Sigmoid colon (tissue), 7 donors: ENCODE measurements at places on chromosomes 11 and 22. TPM values are rescaled to one million over a fixed set of nuclear protein-coding genes. Genes with fewer than 3 reads are reported as not detected.

HTR3B gene
- total RNA-seq = not detected

TSPAN4 gene
- 79.2 TPM for total RNA-seq

OLFML1 gene
- 10.3 TPM for total RNA-seq

GSTT2B gene
- 4.2 TPM for total RNA-seq

KCNQ1OT1 gene
- 3.6 TPM for total RNA-seq

DBX1 gene
- not detected for total RNA-seq

SULT4A1 gene
- 3.9 TPM for total RNA-seq

C11orf97 gene
- total RNA-seq = not detected

GRCh38 chr11:1883346-1884302, 8.1 kb downstream of the PRR33 start:
- H3K27me3 ChIP-seq = no peaks in the 10 kb centered on the region
- H3K36me3 ChIP-seq = no peaks in the 10 kb centered on the region
- H3K4me1 ChIP-seq = peaks cover 25% of the 10 kb centered on the region
- H3K4me3 ChIP-seq = no peak overlapping the region
- no peak for DNase-seq

- H3K36me3 ChIP-seq = no peaks in the 10 kb centered on the region
- no peak for DNase-seq
- peaks cover 15% of the 10 kb centered on the region for H3K4me1 ChIP-seq
- no peaks in the 10 kb centered on the region for H3K27me3 ChIP-seq
- no peak overlapping the region for H3K4me3 ChIP-seq
Measured at GRCh38 chr11:16862726-16863125, 124.3 kb downstream of the C11orf58 start.

GRCh38 chr11:8610532-8611116, 16.6 kb upstream of the STK33 start:
- H3K36me3 ChIP-seq = no peaks in the 10 kb centered on the region
- no peaks in the 10 kb centered on the region for H3K27me3 ChIP-seq

- H3K4me1 ChIP-seq = no peaks in the 10 kb centered on the region
- no peaks in the 10 kb centered on the region for H3K36me3 ChIP-seq
Measured at GRCh38 chr22:36541831-36542411, 13.0 kb upstream of the EIF3D start.

- H3K27me3 ChIP-seq = no peaks in the 10 kb centered on the region
- H3K4me1 ChIP-seq = no peaks in the 10 kb centered on the region
- no peak overlapping the region for H3K27ac ChIP-seq
Measured at GRCh38 chr11:93623179-93623578, 38.3 kb upstream of the CEP295 start.

DNA sequence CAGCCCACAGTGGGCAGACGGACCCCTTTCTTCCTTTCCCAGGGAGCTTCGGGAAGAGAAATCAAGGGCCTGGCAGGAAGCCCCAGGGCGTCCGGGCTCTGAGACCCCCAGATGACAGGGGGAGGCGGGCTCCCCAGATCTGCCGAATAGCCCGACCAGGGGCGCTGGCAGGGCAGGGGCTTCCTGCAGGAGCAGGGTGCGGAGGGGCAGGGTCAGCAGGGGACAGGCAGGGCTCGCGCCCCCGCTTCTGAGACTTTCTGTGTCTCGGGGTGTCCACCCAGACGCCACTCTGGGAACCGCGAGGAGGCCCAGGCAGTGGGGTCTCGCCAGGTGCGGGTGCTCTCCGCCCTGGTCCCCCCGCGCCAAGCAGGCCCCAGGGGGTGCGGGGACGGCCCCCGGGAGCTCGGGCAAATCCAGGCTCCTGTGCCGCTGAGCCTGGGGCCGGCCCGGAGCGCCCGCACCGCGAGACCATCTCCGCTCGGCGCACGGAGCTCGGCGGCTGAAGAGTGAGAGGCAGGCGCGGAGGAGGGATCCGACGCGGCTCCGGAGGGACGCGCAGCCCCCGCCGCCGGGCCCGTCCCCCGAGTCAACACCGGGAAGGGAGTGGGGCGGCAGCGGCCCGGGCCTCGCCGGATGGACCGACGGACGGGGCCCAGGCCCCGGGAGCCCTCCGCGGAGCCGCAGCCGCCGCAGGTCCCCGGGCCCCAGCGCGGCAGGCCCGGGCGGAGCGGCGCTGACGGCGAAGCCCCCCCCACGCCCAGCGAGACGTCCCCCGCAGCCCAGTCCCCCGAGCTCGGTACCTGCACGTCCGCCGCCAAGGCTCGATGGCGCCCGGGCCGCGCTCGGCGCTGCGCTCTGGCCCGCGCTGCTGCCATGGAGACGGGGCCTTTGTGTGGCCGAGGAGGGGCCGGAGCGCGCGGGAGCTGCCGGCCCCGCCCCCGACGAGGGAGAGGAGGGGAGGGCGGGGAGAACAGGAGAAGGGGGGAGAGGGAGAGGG, at the start of gene PLXNB2:
Gene PLXNB2 (minus strand): TSS at position 894 of the 997 bp plus-strand sequence. CDS start 17,062 bp downstream, outside the sequence.
- peak; percentile 93 for DNase-seq
- peak within 1 kb of the TSS; percentile 89 for H3K27ac ChIP-seq
- peak within 1 kb of the TSS; percentile 83 for H3K4me3 ChIP-seq
- H3K36me3 ChIP-seq = no peaks in the 10 kb centered on the region

DNA sequence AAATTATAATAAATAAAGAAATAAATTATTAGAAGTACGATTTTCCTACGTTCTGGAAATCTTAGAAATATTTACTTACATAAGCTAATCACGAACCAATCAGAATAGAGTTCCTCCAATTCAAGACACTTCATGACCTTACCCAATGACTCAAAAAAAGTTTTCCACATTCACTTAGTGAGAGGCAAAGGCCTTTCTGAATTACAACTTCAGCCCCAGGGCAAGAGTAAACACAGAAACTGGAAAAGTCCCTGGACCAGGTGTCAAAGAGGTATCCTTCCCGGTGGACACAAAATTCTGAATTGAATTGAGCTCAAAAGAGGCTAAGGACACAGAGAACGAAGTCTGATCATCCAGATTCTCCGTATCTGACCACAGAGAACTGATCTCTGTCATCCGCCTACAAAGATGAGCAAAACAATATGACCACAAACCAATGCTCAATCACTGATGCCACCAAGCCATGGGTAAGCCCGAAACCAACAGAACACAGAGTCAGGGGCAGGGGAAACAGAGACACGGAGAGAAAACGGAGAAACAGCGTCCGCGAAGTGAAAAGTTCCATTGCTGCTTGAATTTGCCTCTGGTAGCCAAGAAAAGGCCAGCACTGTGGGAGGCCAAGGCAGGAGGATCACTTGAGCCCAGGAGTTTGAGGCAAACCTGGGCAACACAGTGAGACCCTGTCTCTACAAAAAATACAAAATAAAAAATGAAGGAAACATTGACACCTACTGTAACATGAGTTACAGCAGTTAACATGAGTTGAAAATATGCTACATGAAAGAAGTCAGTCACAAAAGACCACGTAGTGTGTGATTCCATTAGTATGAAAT, 6.8 kb downstream of the BID start:
- no peak overlapping the region for H3K27ac ChIP-seq
- DNase-seq = no peak
- no peaks in the 10 kb centered on the region for H3K36me3 ChIP-seq
- H3K27me3 ChIP-seq = no peaks in the 10 kb centered on the region
- H3K4me3 ChIP-seq = no peak overlapping the region

DNA sequence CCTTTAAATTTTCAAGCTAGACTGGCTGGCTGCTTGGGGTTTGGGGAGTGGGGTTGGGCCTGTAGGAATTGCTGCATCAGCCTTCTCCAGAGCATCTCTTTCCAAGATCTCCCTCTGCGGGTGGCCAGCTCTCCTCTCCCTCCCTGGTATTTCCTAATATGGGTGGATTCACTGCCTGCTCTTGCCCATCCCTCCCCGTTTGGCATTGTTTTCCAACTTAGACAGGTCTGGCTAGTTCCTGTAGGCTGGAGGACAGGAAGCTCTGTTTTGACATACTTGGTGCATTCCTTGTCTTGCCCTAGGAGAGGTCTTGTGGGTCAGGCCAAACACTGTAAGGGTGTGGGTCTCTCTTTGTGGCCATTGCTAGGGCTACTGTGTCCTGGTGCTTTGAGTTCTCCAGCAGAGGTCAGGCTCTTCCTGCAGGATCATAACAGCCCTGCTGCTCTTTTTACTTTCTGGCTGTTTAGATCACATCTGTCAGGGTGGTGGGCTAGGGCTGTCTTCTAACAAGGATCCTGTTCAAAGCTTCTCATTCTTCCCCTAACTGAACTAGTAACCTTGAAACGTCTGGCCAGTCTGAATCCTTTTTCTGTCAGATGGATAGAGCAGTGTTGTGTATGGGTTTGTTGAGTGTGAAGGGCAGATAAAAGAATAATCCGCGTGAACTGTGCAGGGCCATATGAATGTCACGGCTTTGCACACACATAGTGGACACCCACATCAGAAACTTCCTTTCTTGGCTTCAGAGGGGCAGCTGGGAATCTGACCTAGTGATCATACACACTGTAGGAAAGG, 18.3 kb upstream of the MICALL1 start:
- H3K27me3 ChIP-seq = no peaks in the 10 kb centered on the region
- peaks cover 23% of the 10 kb centered on the region for H3K36me3 ChIP-seq
- H3K27ac ChIP-seq = peak overlapping the region; percentile 80
- H3K4me1 ChIP-seq = peaks cover 84% of the 10 kb centered on the region

DNA sequence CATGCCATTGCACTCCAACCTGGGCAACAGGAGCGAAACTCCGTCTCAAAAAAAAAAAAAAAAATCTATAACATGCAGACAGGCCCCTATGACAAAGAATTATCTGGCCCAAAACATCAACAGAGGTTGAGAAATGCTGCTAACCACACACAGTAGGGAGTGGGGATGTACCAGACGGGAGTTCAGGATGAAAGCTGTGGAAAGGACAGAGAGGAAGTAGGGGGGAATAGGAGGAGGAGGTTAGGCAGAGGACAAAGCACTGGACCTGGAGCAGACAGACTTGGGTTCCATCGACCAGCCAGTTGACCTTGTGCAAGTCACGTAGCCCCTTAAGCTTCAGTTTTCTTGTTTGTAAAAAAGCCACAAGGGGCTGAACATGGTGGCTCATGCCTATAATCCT, 12.5 kb downstream of the LRP4 start:
- no peak for DNase-seq
- H3K4me3 ChIP-seq = no peak overlapping the region
- no peaks in the 10 kb centered on the region for H3K36me3 ChIP-seq

DNA sequence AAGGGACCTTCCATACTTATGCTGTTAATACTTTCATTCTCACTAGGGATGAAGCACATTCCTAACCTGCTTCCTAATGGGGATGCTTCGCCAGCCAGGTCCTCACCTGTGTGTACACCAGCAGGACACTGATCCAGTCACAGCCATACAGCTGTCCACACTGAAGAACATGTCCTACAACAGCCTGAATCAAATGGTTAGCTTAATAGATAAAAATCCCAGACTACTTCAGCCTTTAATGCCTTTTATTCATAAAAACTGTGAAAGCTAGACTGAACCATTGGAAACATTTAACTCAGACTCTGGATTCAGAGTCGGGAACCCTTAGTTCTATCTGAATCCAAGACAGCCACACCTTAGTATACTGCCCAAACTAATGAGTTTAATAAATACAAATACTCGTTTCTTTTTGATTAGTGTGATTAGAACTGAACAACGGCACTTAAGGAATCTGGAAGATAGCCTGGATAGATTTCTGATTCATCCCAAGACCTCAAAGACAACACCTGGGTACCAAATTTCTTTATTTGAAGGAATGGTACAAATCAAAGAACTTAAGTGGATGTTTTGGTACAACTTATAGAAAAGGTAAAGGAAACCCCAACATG, 3.3 kb downstream of the FTH1 start:
- H3K36me3 ChIP-seq = peaks cover 20% of the 10 kb centered on the region
- peaks cover 59% of the 10 kb centered on the region for H3K4me1 ChIP-seq
- H3K27me3 ChIP-seq = no peaks in the 10 kb centered on the region
- H3K4me3 ChIP-seq = peak overlapping the region; percentile 83
- H3K27ac ChIP-seq = peak overlapping the region; percentile 100

- H3K27me3 ChIP-seq = no peaks in the 10 kb centered on the region
- H3K27ac ChIP-seq = peak overlapping the region; percentile 86
- no peak for DNase-seq
- H3K4me3 ChIP-seq = peak overlapping the region; percentile 87
- H3K4me1 ChIP-seq = no peaks in the 10 kb centered on the region
- no peaks in the 10 kb centered on the region for H3K36me3 ChIP-seq
Measured at GRCh38 chr11:16738947-16739815, 734 bp downstream of the C11orf58 start.

GRCh38 chr11:93567401-93567895, 24.3 kb upstream of the SMCO4 start:
- no peak overlapping the region for H3K4me3 ChIP-seq
- DNase-seq = peak; percentile 71
- H3K36me3 ChIP-seq = no peaks in the 10 kb centered on the region
- H3K4me1 ChIP-seq = no peaks in the 10 kb centered on the region

- peak; percentile 90 for DNase-seq
- H3K36me3 ChIP-seq = peaks cover 19% of the 10 kb centered on the region
- H3K4me1 ChIP-seq = no peaks in the 10 kb centered on the region
- no peaks in the 10 kb centered on the region for H3K27me3 ChIP-seq
Measured at GRCh38 chr22:39522567-39523300, 2.4 kb downstream of the ATF4 start.

DNA sequence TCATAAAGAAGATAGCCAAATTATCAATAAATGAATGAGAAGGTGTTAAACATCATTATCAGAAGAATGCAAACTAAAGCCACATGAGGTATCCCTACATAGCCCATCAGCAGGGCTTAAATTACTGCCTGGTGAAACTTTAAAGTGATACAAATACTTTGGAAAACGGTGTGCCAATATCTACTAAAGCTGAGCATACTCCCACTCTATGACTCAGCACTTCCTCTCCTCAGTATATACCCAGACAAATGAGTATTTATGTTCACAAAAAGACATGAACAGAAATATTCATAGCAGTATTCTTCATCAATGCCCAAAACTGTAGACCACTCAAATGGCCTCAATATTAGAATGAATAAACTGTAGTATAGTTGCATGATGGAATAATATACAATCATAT, 284.6 kb upstream of the ZC3H12C start:
- no peaks in the 10 kb centered on the region for H3K36me3 ChIP-seq
- no peak overlapping the region for H3K27ac ChIP-seq
- H3K4me1 ChIP-seq = no peaks in the 10 kb centered on the region
- H3K27me3 ChIP-seq = no peaks in the 10 kb centered on the region

DNA sequence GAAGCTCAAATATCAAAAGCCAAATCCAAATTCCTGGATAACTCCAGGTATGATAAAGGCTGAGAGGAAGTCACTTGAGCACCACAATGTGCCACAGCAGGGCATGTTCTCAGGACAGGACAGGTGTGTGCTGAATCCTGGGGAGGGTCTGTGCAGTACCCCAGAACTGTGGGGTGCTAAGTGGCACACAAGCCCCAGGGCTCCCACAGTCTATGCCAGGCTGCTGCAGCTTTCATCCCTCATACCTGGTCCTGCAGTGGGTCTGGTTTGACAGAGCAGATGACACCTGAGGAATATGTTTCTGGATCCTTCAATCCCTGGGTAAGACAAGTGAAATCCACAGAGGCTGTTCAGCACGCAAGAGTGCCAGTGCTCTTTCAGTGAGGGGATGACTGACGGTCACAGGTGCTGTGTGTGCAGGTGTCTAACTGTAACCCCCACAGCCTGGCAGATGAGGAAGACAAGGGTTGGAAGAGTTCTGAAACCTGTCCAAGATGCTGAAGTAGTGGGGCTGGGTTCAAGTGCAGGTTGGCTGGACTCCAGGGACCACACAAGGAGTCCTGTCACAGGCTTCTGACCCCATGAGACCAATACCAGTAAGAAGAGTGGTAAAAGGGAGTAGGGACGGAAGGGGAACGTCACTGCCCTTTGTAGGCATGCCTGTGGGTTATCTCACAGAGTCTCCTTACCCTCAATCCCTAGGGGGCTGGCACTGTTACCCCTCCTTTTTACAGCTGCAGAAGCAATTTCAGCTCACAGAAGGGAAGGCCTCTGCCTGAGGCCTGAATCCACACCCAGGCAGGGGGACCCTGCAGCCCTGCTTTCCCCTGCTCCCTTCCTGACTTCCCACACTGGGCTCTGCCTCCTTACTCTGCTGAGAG, 14.1 kb downstream of the SERPIND1 start:
- H3K27ac ChIP-seq = no peak overlapping the region
- H3K27me3 ChIP-seq = no peaks in the 10 kb centered on the region
- no peak for DNase-seq
- no peaks in the 10 kb centered on the region for H3K4me1 ChIP-seq
- H3K4me3 ChIP-seq = no peak overlapping the region
